HT-29 (cell line): ENCODE measurements at places on chromosomes 4 and X. TPM values are rescaled to one million over a fixed set of nuclear protein-coding genes. Genes with fewer than 3 reads are reported as not detected.

USP26 gene
- total RNA-seq = not detected in 2 replicates

HERC5 gene
- 0.23 and 0.70 TPM in 2 replicates for total RNA-seq

TRIM2 gene
- 58.5 and 64.8 TPM in 2 replicates for total RNA-seq

GYPE gene
- not detected in 2 replicates for total RNA-seq

DNA sequence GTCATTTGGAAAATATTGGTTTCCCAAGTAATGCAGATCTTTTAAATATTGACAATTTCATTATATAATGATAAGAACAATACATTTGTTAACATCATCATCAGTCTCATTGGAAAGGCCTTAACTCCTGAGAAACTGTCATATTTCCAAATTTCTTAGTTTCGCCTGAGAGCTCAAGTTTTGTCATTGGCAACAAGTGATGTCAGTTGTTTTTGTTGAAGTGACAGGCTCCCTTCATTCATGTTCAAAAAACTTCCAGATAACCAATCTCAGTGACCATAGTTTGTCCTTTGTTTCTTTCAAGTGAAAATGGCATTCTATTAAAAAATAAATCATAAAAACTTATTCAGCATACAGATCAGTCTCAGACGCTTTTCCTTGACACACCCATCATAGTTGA is 71.8 kb downstream of the HMGB2 start:
- no peak for DNase-seq

DNA sequence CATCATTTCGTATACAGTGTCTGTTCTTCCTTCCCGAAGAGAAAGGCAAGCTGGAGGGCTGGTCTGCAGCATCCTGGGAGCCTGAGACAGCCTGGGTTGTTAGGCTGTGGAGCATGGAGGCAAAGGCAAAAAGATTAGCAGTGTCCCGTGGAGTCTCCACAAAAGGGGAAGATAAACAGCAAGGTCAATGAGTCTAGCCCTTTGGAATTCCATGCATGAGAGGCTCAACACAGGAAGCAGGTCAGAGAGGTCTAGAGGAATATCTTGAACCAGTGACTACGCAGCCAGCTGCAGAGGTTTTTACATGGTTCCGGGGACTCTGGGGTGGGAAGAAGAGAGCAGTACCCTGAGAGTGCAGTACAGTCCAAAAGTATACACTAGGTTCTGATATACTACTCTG is 12.2 kb upstream of the MCF2 start:
- DNase-seq = no peak

GRCh38 chrX:122501652-122502051 is 682.4 kb upstream of the GRIA3 start:
- no peak for DNase-seq

DNA sequence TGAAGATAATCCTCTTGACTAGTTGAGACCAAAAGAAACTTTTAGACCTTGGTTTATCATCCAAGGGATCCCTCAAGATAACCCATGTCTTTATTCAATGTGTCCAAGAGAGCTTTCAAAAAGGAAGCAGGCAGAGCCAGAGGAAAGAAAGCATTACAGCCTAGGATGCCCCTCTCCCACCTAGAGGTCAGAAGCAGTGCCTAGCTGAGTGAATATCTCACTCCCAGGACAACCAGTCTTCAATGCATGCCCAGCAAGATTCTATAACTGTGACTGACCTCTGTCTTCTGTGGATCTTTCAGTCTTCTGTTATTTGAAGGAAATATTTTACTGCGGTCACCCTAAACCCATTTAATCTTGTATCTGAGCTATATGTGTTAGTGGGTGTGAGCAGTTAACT is 537.2 kb upstream of the CPEB2 start:
- no peak for DNase-seq

DNA sequence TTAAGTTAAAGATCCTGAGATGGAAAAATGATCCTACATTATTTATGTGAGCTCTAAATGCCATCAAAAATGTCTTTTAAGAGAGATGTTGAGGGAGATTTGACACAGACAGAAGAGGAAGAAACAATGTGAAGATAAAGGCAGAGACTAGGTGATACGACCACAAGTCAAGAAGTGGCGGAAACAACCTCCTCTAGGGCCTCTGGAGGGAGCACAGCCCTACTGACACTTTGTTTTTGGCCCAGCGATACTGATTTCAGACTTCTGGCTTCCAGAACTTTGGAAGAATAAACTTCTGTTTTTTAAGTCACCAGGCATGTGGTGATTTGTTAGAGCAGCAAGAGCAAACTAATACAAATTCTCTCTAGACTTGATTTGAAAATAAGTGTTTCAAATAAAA is 1216.1 kb downstream of the FSTL5 start:
- no peak for DNase-seq

DNA sequence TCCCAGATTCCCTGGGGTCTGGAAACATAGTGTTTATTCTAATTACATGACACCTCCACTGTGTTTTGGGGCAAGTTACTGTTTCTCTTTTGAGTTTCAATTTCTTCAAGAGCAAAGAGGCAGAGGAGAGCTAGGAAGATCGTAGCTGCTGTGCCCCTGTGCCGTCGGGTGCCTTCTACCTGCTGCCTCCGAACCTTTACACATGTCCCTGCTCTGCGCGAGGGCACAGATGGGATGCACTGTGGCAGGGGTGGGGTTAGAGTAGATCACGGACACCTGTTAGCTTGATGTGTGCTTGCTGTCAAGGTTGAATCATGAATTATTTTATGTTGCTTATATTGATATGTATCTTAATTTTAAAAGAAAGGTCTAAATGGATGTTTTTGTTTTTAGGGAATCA is 71.1 kb upstream of the MSANTD1 start:
- DNase-seq = no peak

GRCh38 chr4:3797831-3798790 is 31.9 kb downstream of the ADRA2C start:
- no peak for DNase-seq

DNA sequence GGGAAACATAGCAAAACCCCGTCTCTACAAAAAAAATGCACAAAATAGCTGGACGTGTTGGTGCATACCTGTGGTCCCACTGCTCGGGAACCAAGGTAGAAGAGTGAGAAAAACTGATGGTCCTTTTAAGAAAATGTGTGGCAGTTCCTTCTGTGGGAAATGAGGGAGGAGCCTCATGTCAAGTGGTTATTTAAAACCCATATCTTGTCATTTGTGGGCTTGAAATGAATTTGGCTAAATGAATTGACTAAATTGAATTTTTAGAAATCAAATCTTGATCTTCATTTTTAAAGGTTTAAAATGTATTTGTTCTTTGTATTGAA is 16.2 kb upstream of the LAMP2 start:
- DNase-seq = no peak

DNA sequence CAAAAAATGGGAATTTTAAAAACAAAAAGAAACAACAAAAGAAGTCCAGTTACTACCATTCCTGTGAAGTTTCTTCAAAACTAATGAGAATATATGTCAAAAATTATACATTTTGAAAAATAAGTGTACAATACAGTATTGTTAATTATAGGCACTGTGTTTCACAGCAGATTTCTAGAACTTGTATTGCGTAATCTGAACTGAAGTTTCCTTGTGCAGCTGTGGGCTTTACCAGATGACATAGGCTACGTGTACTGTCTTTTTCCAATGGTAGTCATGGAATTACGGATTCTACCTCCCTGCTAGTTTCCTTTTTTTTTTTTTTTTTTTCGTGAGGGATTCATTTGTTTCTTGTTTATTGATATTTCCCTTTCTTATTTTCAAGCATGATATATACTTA is 113.8 kb upstream of the GABRA2 start:
- DNase-seq = no peak

DNA sequence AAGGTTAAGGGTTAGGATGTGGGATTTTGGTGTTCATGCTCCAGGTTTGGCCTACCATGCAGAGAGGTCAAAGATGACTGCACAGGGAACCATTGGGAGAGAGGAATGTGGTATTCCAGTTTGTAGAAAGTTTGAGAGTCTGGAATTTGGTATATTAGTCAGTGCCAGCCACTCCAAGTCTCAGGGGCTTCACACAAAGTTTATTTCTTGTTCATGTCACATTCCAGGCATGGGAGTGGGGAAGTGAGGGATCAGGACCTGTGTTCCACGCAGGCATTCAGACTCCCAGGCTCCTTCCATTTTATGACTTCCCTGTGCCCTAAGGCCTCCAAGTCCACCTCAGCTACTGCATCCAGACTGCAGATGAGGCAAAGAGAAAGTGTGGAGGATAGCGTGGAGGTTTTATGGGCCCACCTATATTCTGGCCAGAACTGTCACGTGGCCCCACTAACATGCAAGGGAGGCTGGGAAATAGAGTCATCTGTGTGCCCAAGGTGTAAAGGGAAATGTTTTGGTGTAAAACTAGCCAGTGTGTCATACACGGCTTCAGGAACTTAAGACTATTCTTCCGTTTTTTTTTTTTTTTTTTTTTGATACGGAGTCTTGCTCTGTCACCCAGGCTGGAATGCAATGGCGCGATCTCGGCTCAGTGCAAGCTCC is 140.6 kb upstream of the SCML1 start:
- no peak for DNase-seq

- DNase-seq = no peak
Measured at GRCh38 chr4:118400356-118400755, 47.6 kb upstream of the PRSS12 start.
